G401 (cell line): ENCODE measurements at places on chromosomes 16 and 17. TPM values are rescaled to one million over a fixed set of nuclear protein-coding genes. Genes with fewer than 3 reads are reported as not detected.
A peak's percentile ranks its signal among the peaks of the same experiment; 100 is the strongest.

GRCh38 chr17:9330611-9331271 lies 244.9 kb downstream of the STX8 start:
- DNase-seq, result no peak

GRCh38 chr16:84839956-84840355 lies 20.2 kb downstream of the CRISPLD2 start:
- DNase-seq, result no peak

DNA sequence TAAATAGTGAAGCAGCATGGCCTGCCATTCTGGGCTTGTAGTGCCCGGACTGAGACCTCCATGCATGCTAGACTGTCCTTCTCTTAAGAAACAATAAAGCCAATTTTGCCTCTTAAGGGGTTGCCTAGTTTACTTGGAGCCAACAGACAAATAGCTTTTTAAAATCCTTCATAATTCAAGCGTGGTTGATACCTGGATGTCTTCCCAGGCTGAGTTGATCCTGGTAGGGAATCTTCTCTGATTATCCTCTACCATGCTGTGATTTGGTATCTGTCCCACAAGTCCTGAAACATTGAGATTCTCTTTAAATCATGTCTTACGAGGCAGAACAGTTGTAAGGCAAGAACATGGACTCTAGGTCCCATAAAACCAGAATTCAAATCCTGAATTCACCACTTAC lies 359.6 kb upstream of the CCL2 start:
- peak; percentile 87 for DNase-seq

The EVPL gene
- 0.80 and 5.4 TPM in 2 replicates for total RNA-seq

The CHRNE gene
- total RNA-seq, result not detected in 2 replicates

The TEKT3 gene
- total RNA-seq, result not detected in 2 replicates

The CENPT gene
- total RNA-seq, result 27.6 and 41.8 TPM in 2 replicates
